Glomerular endothelial cell (primary cell): ENCODE measurements at places on chromosomes 2 and 18.
A peak's percentile ranks its signal among the peaks of the same experiment; 100 is the strongest.

- DNase-seq: no peak
Measured at GRCh38 chr2:168215813-168216212, 31.6 kb downstream of the STK39 start.

DNA sequence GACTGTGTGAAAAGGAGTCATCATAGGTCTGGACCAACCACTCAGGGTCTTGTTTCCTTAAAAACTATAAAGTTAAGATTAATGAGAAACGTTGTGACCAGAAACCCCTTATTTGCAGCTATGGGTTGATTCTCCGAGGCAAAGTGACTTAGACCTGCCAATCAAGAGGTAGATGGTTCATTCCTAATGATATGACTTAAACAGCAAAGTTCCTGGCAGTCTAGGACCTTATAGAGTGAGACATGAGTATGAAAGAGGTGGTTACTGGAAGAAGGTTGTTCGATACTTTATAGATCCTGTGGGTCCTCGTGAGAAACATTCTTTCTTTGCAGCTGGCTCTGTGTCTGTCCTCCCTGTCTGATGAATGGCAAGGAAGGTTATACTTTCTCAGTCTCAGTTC, 8.0 kb downstream of the SFXN5 start:
- DNase-seq: no peak

DNA sequence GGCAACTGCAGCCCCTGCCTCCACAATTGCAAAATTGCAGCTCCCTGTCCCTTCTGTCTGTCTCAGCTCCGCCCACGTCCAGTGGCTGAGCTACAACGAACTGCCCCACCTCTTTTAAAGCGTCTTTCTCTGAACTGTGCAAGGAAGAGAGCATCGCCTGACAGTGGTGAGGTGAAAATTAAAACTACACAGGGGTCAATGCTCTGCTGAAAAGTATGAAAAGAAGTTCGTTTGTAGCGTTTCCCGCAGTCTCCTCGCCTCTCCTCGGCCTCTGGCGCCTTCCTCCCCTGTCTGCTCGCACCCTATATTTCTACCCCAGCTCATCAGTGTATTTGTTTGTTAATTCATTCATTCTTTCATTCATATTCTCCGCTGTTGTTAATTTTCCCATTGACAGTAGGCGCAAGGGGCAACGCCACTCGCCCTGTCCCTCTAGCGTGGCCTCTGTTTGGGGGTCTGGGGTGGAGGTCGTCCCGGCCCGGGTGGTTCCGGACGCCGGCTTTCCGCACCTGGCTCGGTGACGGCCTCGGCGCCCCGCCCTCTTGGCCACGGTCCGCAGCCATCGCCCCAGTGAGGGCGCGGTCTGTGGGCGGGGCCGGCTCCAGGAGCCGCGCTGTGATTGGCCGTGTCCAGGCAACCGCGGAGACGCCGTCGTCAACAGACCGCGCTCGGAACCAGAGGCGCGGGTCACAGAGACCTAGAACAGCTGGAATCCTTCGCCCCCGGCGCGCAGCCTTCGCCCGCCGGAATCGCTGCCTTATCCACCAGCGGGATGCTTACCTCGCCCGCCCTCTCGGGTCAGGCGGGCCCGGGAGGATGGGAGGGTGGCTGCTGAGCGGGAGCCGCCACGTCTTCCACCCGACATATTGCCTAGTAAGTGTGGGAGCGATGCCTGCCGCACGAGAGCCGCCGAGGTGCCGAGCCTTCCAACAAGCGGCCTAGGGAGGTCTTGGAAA, at the start of gene VWA3B:
VWA3B (plus strand) TSS at position 677 of the 956 bp plus-strand sequence. CDS start 5,926 bp downstream, outside the sequence.
- DNase-seq: no peak

GRCh38 chr2:217301142-217301925, 441.5 kb upstream of the TNP1 start:
- DNase-seq: no peak

GRCh38 chr2:114550895-114551793, 108.7 kb downstream of the DPP10 start:
- DNase-seq: no peak

GRCh38 chr2:164761737-164762460, 79.7 kb downstream of the COBLL1 start:
- no peak for DNase-seq

- no peak for DNase-seq
Measured at GRCh38 chr2:136407952-136408318, 290.0 kb upstream of the CXCR4 start.

GRCh38 chr2:105510761-105511528, 112.1 kb upstream of the FHL2 start:
- no peak for DNase-seq

GRCh38 chr2:229220254-229220653, 50.8 kb downstream of the PID1 start:
- no peak for DNase-seq

DNA sequence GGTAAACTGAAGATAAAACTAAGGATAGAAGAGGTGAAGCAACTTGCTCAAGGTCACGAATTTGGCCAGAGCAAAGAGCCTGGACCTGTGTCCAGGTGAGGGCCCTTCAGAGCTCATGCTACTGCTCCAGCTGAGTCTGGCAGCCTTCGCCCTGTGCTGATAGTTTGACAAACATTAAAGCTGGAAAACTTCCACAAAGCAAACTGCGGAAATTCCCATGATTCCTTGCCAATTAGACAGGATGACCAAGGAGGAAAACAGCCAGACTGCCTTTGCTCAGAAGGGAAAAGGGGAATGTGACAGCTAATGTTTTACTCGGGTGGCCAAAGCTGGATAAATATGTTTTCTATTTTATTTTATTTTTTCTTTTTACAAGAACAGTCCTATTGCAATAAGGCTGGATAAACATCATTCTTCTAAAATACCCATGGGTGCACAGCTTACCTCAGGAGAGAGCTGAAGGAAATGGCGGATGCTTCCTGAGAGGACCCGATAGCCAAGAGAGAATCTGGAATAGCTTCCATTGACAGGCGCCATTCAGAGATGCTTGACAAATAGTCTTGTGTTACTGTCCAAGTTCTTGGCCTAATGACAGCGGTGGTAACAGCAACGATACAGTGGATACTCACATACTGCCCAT, 5.3 kb upstream of the CTAGE1 start:
- no peak for DNase-seq

- DNase-seq: no peak
Measured at GRCh38 chr2:206158563-206159345, 490 bp downstream of the NDUFS1 start.

DNA sequence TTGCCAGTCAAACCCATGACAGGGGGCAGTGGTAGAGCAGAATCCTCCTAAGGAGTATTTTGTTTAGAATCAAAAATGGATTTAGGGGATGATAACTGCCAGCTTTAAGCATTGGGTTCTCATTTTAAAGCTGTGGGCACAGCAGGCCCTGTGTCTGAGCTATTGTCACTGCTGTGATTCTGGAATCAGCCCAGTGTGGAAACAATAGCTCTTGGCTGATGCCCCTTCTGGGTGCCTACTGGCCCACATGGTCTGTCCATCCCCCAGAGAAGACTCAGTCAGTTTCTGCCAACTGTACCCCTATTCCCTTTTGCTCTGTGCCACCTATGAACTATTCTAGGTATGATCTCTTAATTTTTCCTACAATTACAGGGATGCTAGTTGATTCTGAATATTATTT, 91.7 kb upstream of the LRRTM1 start:
- DNase-seq: no peak

- DNase-seq: no peak
Measured at GRCh38 chr2:241777686-241778627, 1.3 kb downstream of the GAL3ST2 start.

DNA sequence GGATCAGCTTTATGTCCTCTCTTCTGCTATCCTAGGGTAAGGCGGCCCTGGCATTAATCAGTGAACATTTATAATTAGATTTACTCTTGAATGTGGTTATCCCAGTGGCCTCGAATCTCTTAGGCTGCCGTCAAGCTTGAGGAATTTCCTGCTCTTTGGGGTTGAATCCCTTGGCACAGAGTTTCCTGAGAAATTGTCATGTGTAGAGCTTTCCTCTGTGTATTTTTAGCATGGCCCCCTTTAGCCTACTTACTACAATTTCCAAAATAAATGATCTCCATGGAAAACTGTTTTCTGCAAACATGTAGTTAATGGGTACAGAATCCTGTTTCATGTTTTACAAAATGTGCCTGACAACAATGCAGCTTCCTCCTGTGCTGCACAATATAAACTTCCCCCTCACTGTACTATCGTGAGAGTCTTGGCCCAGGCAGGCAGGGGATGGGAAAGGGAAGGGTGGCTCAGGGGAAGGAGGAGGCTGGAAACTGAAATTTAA, 18.1 kb downstream of the NCAPH start:
- DNase-seq: no peak

DNA sequence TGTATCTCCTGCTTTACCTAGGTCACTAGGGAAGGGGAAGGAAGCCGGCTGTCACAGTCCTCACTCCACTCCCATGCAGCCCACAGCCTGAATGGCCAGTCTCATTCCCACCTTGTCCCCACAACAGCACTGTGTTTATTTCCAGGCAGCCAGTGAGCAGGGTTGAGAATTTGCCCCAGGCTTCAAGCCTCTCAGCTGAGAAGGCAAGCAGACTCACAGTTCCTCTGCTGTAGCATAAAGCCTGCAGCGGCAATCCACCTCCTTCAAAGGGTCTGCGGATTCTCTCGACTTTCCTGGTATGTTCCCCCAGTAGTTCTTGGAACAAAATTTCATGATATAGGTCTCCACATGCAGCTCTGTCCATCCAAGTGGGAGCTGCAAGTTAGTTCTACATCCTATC, 262.9 kb upstream of the GULP1 start:
- no peak for DNase-seq

DNA sequence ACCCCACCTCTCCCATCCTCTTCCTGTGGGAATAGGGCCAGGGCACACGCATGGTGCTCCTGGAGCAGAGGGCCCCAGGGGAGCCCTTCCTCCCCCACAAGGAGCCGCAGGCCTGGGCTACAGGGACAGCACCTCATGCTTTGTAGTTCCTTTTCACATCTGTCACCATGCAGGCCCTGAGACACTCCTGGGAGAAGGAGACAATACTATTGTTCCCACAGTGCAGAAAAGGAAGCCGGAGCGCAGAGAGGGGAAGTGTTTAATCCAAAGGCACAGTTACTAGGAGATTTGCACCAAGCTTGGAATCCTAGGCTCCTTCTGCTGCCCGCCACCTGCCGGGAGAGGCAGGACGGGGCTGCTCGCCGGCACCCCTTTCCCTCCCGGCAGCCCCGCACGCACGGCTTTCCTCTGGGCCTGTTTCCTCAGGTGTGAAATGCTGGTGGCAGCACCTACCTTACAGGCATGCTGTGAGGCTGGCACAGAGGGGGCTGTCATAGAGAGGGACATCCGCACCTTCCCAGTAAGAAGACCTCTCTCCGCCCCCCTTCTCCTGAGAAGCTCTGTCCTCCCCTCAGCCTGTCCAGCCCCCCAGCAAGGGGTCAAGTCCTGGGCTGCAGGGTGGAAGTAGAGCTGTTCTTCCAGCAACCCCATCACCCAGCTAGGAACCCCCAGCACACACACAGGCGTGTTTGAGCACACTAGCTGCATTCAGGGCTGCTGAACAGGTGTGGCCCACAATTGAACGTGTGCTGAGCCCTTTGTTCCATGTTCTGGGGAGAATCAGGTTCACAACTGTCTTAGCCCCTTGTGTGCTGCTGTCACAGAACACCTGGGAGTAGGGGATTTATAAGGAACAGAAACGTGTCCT, 62.6 kb downstream of the SMAD7 start:
- peak; percentile 22 for DNase-seq
